ENCODE measurements at places on chromosomes 6 and 20.

DNA sequence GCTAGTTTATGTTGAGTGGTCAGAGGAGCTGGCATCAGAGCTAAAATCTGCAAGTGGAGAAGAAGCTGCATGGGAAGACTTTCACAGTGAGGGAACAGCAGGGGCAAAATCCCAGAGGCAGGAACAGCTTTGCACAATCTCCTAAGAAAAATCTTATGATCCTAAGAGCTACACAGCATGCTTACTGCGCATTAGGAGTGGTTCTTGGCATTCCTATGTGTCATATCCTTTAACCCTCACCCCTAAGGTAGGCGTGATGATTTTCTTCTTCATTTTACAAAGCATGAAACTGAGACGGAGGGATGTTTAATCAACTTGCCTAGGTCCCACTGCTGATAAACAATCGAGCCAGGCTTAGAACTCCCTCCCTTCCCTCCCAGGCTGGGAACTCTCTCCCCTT, 313.6 kb upstream of the SULF2 start:
- no peak for DNase-seq

GRCh38 chr6:45369870-45370269, 7.9 kb downstream of the SUPT3H start:
- no peak for DNase-seq

DNA sequence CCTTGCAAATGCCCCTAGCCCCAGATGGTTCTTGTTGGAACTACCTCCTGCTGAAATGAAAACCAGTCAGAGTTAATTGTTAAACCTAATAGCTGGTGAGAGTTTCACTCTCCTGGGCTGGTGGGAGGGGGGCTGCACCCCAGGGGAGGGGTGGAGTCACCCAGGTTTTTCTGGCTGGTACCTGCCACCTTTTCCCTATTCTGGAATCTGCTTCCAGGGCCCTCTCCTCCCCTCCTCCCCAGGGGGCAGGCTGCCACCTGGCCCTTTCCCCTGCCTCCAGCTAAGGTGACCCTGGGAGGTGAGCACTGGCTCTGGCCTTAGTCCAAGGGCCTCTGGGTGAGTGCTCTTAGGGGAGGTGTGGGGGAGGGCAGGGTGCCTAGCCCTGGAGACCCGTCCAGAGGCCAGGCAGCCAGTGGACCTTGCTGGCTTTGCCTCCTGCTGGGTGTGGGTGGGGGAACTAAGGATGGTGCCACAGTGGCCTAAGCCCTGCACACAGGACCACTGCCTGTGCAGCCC, 48.8 kb upstream of the EPB41L1 start:
- DNase-seq = no peak

- DNase-seq = no peak
Observed at GRCh38 chr6:39389484-39389767, 66.9 kb upstream of the KCNK16 start.

- DNase-seq = no peak
Observed at GRCh38 chr20:62801284-62802010, 3.2 kb upstream of the OGFR start.

DNA sequence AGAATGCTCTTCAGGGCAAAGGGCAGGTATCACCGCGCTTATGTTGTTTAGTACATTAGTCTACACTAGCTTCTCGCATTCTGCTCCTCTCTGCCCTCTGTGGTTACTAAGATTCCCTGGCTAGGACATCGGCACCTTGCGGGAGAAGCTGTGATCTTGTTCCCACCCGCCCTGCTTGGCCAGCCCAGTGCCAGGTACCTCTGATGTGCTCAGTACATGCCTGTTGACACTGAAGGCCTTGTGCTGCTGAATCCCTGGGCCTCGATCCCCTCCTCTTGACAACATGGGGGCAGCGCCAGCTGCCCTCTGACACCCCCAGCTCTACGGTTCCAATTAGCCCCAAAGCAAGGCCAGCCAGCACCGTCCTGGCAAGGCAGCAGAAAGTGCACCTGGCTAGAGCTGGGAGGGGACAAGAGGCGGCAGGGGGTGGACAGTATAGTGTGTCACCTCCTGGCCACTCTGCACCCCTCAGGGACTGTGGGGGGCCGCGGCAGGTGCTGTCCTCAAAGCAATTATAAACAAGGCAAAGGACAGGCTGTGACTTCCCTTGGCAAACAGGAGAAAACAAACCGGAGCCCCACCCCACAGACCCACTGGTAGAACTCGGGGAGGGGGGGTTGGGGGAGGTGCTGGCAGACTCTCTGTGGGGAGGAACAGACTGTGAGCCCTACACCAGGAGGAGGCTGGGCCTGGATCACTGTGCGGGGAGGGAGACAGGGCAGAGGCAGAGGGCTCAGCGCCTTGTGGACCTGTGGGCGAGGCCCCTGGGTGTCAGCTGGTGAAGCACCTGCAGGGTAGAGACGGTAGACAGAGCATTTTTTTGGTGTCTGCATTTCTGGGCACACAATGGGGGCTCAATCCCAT, 7.1 kb downstream of the TFEB start:
- DNase-seq = no peak

- no peak for DNase-seq
Observed at GRCh38 chr20:32780278-32780677, 18.1 kb downstream of the DNMT3B start.

GRCh38 chr6:113103634-113104361, 753.3 kb upstream of the MARCKS start:
- DNase-seq = no peak

DNA sequence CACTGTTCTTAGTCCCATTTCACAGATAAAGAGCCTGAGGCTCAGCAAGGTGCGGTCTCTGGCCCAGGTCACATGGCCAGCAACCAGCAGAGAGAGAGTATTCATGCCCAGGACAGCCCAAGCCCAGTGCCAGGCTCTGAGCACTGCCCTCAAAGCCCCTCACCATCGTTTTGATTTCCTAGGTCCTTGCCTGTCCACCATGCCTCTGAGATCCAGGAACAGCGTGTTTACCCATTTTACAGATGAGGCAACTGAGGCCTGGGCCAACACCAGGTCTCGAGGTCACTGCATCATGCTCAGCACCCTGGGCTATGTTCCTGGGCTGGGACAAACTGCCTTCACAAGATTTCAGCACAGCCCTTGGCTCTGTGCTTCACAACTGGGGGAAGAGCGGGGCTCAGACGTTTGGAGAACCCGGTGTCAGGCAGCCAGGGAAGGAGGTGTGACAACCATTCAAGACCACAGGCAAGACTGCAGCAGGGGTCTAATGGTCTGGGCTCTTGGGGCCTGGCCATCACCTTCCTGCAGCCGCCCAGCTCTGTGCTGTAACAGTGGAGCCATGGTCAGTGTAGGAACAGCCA, 1.3 kb upstream of the BPIFA2 start:
- no peak for DNase-seq

- DNase-seq = no peak
Observed at GRCh38 chr20:57658447-57658832, 38.2 kb upstream of the ZBP1 start.
